ENCODE measurements at places on chromosomes 13 and 19.

- DNase-seq = no peak
Observed at GRCh38 chr19:35898499-35898809, 1.9 kb downstream of the NFKBID start.

GRCh38 chr13:37997641-37998040 lies 128.1 kb upstream of the TRPC4 start:
- DNase-seq = no peak

DNA sequence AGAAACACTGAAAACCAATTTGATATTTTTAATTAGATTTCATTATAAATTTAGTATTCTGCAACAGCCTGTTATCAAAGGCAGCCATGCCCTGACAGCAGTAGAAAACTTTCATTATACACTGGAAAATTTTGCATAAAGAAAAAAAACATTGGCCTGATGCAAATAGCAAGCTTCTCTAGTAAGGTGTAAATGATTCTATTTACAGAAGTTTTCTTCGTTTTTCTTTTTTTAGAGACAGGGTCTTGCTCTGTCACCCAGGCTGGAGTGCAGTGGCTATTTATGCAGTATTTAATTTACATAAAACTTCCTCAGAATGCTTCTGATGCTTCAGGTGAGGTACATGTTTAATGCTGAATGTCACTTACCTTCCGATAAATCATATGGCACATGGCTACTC lies 67.0 kb downstream of the ABCC4 start:
- no peak for DNase-seq

GRCh38 chr19:45417151-45417550 lies 6.6 kb downstream of the ERCC1 start:
- no peak for DNase-seq
